ENCODE measurements at places on chromosomes 3 and 15.

DNA sequence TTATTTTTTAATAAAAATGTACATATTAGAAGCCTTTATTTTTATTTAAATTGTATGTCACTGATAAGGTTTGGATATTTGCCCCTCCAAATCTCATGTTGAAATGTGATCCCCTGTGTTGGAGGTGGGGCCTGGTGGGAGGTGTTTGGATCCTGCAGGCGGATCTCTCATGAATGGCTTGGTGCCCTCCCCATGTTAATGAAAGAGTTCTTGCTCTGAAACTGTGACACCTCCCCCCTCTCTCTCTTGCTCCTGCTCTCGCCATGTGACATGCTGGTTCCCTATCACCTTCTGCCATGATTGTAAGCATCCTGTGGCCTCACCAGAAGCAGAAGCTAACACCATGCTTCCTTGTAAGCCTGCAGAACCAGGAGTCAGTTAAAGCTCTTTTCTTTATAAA lies 13.0 kb downstream of the AGTR1 start:
- DNase-seq = no peak

DNA sequence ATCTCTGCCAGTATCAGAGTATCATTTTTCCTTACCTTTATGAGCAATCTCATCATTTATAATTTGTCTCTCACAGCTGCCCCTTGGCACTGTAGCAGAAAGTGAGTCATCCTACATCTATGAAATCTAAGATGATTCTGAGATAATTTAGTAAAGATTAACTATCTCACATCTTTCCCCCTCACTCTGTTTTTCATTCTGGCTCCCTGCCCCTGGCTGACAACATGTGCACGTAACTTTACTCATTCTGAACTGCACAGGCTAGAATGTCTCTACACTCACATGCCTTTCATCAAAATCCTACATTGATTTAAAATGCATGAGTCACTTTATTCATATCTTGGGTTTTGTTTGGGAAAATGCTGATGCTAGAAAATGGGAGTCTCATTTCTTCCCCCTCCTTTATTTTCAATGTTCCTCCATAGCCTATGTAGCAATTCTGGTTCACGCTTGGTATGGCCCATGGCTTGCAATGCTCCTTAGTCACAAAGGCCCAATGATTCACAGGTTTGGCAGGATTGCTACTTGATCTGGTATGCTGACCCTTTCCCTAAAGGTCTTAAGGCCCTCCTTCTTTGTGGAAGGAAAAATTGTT lies 838.5 kb downstream of the TUSC7 start:
- no peak for DNase-seq

DNA sequence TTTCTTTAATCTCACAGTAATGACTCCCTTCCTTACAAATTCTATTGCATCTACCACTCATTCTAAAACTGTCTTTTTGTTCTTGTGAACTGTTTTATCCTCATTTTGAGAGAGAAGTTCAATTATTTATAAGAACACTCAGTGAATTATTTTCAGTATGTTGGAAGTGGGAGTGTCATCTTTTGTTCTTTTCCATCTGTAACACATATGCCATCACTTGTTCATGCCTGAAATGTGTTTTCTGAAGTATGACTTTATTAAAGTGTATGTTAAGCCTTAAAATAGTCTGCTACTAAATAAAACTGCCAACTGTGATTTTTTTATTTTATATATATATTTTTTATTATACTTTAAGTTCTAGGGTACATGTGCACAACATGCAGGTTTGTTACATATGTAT lies 623.0 kb upstream of the CBLB start:
- no peak for DNase-seq

DNA sequence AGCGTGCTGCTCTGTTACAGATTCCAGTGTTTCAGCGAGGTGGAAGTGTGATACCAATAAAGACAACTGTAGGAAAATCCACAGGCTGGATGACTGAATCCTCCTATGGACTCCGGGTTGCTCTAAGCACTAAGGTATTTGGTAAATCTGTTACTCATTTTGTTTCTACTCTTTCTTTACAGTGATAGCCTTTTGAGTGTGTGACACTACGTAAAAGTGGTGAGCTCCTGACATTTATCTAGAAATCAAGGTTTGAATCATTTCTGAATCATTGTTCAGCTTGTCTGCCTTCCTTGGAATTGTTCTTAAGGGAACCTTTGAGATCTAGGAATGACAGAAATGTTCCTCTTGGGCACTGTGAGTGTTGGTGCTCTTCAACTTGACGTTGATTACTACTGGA lies 11.2 kb upstream of the CAPN3 start:
- DNase-seq = no peak

- DNase-seq = no peak
Measured at GRCh38 chr15:47963265-47963664, 157.5 kb upstream of the SLC24A5 start.

DNA sequence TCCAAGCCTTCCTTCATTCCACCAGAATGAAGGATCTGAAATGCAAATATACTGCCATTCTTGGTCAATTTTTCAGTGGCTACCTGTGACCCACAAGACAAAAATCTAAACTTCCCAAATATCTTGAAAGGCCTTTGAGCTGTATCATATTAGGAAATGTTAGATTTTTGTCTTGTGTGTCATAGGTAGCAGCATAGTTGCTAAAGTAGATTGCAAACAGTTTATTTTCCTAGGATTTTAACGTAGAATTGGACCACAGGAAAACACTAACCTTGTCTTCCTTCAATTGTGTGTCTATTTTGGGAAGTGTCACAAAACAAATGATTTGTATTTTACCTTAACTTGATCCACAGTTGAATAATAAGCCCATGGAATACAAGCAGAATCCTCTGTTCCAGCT lies 42.4 kb downstream of the CP start:
- DNase-seq = no peak

GRCh38 chr3:32946973-32947788 lies 4.3 kb upstream of the CCR4 start:
- no peak for DNase-seq

DNA sequence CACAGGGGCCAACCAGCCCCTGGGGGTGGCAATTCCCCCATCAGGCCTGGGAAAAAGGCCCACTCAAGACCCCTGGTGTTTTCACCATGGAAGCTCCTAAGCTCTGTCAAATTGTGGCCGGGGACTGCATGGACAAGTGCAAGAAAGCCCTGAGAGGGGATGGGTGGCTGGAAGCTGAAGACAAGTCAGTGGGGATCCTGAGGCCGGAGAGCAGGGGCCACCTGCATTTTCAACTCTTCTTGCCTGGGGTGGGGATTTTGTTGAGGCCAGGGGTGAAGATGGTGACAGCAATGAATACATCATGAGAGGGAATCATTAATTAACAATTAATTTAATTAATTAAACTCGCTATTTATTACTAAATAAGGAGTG lies 33.9 kb downstream of the FEM1B start:
- no peak for DNase-seq

All from iPS DF 6.9 (cell line).